Neural crest cell (in vitro differentiated cells): ENCODE measurements at places on chromosomes 3 and 15. TPM values are rescaled to one million over a fixed set of nuclear protein-coding genes. Genes with fewer than 3 reads are reported as not detected.
A peak's percentile ranks its signal among the peaks of the same experiment; 100 is the strongest.

ERC2 gene
- 12.2 and 13.5 TPM in 2 replicates for total RNA-seq

THOC7 gene
- 59.2 and 66.2 TPM in 2 replicates for total RNA-seq

CASR gene
- total RNA-seq = not detected in 2 replicates

PFN2 gene
- total RNA-seq = 277 and 282 TPM in 2 replicates

GRCh38 chr15:92485441-92485840, 91.8 kb downstream of the ST8SIA2 start:
- peak overlapping the region; percentile 5 for H3K27ac ChIP-seq
- peaks cover 3% of the 10 kb centered on the region for H3K27me3 ChIP-seq
- H3K4me3 ChIP-seq = no peak overlapping the region
- H3K4me1 ChIP-seq = no peaks in the 10 kb centered on the region

DNA sequence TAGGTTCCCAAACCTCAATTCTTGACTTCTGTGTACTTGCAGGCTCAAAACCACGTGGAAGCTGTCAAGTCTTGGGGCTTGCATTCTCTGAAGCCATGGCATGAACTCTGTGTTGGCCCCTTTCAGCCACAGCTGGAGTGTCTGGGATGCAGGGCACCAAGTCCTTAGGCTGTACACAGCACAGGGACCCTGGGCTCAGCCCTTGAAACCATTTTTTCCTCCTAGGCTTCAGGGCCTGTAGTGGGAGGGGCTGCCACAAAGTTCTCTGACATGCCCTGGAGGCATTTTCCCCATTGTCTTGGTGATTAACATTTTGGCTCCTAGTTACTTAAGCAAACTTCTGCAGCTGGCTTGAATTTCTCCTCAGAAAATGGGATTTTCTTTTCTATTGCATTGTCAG, 135.4 kb downstream of the ATG7 start:
- H3K27me3 ChIP-seq = no peaks in the 10 kb centered on the region
- H3K4me1 ChIP-seq = no peaks in the 10 kb centered on the region
- peaks cover 54% of the 10 kb centered on the region for H3K36me3 ChIP-seq
- DNase-seq = no peak
